Right renal pelvis (tissue), 4 donors: ENCODE measurements at places on chromosomes 7 and 10. TPM values are rescaled to one million over a fixed set of nuclear protein-coding genes. Genes with fewer than 3 reads are reported as not detected.

The SORBS1 gene
- 29.7 TPM for polyA plus RNA-seq

The PRKCQ gene
- 15.9 TPM for polyA plus RNA-seq

The ANKRD26 gene
- 13.2 TPM for polyA plus RNA-seq

The PIP gene
- not detected for polyA plus RNA-seq

The NEUROG3 gene
- polyA plus RNA-seq, result not detected

The NACAD gene
- polyA plus RNA-seq, result 9.4 TPM

The PKD2L1 gene
- polyA plus RNA-seq, result 0.23 TPM

The DCLRE1A gene
- 17.4 TPM for polyA plus RNA-seq

The TMEM139 gene
- polyA plus RNA-seq, result 57.0 TPM

The RBP3 gene
- polyA plus RNA-seq, result 0.07 TPM

The PITX3 gene
- polyA plus RNA-seq, result 1.1 TPM

The NFE2L3 gene
- polyA plus RNA-seq, result 43.3 TPM

The ARHGEF5 gene
- polyA plus RNA-seq, result 36.9 TPM

The SLC18A2 gene
- 1.5 TPM for polyA plus RNA-seq

The CTTNBP2 gene
- polyA plus RNA-seq, result 24.5 TPM

The MMP21 gene
- 0.38 TPM for polyA plus RNA-seq

The CYP51A1 gene
- 86.8 TPM for polyA plus RNA-seq

The LOXL4 gene
- 4.5 TPM for polyA plus RNA-seq

The PDIA4 gene
- polyA plus RNA-seq, result 197 TPM

The HILPDA gene
- 17.3 TPM for polyA plus RNA-seq

The KIAA1549 gene
- 12.2 TPM for polyA plus RNA-seq

The SEMA3A gene
- 17.4 TPM for polyA plus RNA-seq

The CCAR1 gene
- polyA plus RNA-seq, result 172 TPM
